ENCODE measurements at places on chromosomes 4 and X.

GRCh38 chrX:48540480-48540879 lies 966 bp downstream of the TBC1D25 start:
- DNase-seq, result no peak

GRCh38 chrX:8429692-8430249 lies 34.9 kb upstream of the VCX3B start:
- no peak for DNase-seq

DNA sequence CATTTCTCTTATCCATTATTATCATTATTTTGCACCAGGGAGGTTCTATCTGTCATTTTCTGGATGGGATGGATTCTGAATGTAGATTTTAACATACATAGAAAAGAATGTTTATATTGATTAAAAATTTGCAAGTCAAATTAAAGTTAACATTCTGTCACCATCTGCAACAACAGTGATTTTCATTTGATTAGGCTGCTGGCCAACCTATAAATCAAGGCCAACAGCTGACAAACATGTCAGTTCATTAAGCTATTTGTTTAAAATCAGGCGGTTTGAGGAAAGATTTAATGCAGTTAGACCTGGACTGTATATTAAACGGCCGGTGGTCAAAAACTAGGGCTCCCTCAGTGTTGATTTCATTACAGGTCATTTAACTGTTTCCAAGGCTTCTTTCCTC lies 109.5 kb upstream of the CBR4 start:
- DNase-seq, result no peak

GRCh38 chr4:86927843-86928395 lies 6.9 kb upstream of the AFF1 start:
- DNase-seq, result peak; percentile 95

DNA sequence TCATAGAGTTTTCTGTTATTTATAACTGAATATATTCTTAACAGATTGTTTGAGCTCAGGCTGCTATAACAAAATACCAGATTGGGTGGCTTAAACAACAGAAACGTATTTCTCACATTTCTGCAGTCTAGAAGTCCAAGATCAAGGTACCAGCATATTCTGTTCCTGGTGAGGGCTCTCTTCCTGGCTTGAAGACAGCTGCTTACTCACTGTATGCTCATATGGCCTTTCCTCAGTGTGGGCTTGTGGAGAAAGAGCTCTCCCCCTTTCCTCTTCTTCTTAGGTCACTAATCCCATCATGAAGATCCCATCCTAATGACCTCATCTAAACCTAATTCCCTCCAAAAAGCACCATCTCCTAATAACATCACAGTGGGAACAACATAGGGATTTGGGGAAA lies 117.8 kb downstream of the RASGEF1B start:
- no peak for DNase-seq

DNA sequence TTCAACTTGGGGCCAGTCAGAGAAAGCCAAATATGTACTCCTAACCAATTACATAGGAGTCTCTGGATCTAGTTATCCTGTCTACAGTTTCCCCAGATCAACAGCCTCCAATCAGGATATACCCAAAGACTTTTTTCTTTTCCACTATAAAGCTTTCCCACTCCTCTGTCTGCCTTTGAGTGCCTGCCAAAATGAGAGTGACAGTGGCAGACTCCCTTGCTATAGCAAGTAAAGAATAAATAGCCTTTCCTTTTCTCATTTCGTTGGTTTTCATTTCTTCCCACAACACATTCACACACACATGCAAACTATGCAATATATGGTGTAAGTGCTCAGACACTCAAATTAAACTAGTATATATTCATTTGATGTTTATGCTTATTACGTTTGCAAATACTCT lies 302.4 kb upstream of the TACR3 start:
- no peak for DNase-seq

GRCh38 chr4:1469043-1469442 lies 62.8 kb upstream of the NKX1-1 start:
- no peak for DNase-seq

GRCh38 chr4:57020467-57021101 lies 41.9 kb downstream of the POLR2B start:
- DNase-seq, result peak; percentile 66
